ENCODE measurements at places on chromosomes 12 and 14.
A peak's percentile ranks its signal among the peaks of the same experiment; 100 is the strongest.

- DNase-seq = no peak
These were observed 19.3 kb downstream of the CGRRF1 start for GRCh38 chr14:54528973-54529372.

DNA sequence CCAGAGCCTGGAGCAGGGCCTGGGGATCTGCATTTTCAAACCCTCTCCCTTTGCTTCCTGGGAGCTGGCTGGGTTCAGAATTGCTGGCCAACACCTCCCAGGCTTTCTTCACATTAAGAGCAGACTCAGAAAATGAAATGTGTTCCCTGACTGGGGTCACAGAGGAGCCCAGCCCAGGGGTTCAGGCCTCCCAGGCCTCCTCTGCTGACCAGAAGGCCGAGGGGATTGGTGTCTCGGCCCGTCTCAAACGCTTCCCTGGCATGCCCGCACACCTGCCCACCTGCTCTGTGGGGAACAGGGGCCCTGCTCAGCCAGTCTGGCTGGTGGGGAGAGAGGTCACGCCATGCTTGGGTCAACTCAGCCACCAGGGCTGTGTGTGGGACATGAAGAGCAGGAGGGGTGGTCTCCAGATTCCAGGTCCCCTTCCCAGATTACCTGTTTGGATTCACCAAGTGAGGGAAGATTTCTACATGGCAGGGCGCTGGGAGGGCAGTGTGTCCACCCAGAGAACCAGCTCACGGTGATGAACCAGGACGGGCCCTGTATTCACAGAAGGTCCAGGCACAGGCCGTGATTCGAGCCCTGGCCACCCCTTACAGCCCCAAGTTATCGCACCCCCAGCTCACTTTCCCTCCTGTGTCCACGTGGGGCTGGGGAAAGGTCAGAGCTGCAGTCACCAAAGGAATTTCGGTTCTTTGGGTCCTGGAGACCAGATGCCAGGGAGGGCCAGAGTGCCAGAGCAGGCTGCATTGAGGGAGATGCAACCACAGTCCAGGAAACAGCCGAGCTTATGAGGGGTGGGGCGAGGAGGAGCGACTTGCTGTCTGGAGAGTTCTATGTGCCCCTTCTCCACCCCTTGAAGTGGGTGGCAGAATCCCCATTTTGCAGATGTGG, 55.2 kb upstream of the RIN3 start:
- no peak for DNase-seq

DNA sequence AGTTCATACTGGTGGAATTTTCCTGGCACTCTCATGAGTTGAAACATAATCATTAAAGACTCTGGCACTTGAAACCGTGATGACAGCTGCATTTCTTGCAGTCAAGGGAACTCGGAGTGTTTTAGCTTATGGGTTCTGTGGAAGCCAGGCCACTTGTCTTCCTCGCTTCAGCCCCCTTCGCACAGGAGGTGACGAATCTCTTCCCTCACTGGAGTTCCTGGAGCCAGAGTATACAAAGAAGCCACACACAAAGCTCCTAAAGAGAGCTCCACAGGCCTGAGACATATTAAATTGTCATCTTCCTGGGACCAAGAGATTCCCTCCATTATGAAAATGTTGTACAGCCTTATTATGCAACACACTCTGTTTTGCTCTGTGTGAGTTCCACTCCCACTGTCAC, 964.1 kb downstream of the TMEM121 start:
- no peak for DNase-seq

- no peak for DNase-seq
These were observed 129.5 kb downstream of the EXOC5 start for GRCh38 chr14:57139173-57139572.

GRCh38 chr14:67010602-67011001, 178.6 kb upstream of the GARIN2 start:
- DNase-seq = no peak

DNA sequence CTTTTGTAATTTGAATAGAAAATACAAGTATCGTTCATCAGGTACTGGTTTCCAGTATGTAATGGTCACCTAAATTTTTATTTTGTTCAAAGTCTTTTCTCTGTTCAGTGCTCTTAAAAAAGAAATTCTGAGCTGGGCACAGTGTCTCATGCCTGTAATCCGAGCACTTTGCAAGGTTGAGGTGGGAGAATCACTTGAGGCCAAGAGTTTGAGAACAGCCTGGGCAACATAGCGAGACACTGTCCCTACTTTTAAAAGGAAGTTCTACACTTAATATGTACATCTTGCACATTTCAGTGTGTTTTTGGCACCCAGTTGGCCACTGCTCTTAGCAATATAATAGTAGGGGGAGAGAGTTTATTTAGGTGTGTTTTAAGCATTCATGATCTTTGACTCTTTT, 27.9 kb downstream of the PCNX1 start:
- DNase-seq = no peak

GRCh38 chr14:52124791-52125684, 56.2 kb upstream of the NID2 start:
- peak; percentile 77 for DNase-seq

- peak; percentile 38 for DNase-seq
These were observed 19.8 kb downstream of the OR5AU1 start for GRCh38 chr14:21136024-21136423.

- no peak for DNase-seq
These were observed 110.2 kb downstream of the SNAPC1 start for GRCh38 chr14:61872452-61872851.

GRCh38 chr12:50614167-50614759, 109.5 kb downstream of the DIP2B start:
- peak; percentile 23 for DNase-seq

GRCh38 chr12:46558677-46559076, 186.1 kb upstream of the SLC38A2 start:
- no peak for DNase-seq

DNA sequence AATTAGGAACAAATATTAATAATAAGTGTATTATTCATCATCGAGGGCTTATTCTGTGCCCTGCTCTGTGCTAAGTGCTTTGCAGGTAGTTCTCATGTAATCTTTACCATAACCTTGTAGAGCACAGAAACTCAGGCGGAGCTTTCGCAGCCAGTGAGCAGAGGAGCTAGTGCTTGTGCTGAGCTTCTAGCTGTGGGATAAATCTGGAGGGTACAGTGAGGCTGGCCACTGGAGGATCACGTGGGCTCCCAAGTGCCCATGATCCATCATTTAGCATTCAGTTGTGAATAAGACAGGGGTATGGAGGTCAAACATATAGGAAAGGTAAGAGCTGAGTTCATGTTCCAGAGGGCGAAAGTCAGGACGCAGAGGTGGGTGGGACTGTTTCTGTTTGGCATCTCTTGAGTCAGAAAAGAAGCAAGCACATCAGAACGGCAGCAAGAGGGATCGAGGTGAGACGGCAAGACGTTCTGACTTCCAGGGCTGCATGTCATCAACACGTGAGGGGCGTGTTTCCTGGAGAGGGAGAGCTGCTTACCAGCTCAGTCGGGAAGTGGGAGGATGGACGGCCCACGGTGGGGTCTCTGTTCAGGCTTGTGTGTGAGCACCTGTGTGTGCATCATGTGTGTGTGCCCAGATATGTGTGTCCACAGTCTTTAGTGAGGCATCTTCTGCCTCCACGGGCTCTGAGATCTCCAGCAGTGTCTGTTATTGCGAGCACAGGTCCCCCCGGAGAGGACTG, 16.8 kb upstream of the KRT80 start:
- no peak for DNase-seq

DNA sequence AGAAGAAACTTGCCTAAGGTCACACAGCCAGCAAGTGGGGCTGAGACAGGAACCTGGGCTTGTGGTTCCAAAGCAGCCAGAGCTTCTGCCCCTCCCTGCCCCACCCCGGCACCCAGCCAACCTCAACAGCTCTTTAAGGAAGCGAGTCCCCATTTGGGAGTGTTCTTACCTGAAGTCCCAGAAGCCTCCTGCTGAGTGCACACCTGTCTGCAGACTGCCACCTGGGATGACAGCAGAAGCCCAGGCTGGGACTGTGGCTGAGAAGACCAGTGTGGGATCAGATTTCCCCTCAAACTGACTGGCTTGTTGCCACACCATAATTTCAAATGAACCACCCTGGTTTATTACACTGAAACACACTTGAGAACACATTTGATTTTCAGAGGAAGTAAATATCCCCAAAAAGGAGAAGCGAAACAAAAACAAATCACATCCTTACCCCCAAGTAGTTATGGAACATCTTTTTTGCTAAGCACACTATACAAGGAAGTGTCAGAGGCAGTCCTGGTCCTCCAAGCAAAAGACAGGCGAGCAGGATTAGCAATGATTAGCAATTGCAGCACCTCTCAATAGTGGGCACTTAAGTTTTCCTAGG, 6.3 kb upstream of the RIN3 start:
- DNase-seq = no peak

DNA sequence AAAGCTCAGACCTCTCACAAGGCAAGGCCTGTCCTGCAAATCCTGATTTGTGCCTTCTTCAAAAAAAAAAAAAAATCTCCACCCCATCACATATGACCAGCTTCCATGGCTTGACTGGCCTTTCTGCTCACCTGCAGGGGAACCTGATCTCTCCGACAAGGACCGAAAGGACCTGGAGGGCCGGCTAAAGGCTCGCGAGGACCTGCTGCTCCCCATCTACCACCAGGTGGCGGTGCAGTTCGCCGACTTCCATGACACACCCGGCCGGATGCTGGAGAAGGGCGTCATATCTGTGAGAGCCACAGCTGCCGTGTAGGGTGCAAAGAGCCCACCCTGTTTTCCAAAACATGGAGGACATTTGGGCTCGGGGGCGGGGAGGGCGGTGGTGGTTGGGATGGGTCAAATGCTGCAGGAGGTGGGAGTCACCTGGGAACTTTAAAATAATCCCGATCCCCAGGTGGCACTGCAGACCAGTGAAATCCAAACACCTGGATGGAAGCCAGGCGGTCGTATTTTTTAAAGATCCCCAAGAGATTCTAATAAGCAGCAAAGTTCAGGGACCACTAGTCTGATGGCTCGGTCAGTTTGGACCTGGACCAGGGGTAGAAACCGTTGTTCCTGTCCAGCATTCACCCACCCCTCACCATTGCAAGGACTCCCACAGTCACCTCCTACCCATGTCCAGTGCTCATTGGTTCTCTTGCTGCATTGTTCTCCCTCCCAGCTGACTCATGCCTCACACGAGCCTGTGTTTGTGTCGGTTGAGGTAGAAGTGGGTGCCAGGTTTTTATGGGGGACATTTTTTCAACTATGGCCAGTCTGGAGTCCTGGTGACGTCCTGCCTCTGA, 44.8 kb downstream of the FOXN4 start:
- DNase-seq = peak; percentile 87

- DNase-seq = no peak
These were observed 36.3 kb downstream of the HMGA2 start for GRCh38 chr12:65860600-65860999.

GRCh38 chr14:77579065-77579464, 37.4 kb downstream of the SPTLC2 start:
- peak; percentile 28 for DNase-seq

GRCh38 chr12:45655186-45655585, 74.3 kb upstream of the ARID2 start:
- no peak for DNase-seq

DNA sequence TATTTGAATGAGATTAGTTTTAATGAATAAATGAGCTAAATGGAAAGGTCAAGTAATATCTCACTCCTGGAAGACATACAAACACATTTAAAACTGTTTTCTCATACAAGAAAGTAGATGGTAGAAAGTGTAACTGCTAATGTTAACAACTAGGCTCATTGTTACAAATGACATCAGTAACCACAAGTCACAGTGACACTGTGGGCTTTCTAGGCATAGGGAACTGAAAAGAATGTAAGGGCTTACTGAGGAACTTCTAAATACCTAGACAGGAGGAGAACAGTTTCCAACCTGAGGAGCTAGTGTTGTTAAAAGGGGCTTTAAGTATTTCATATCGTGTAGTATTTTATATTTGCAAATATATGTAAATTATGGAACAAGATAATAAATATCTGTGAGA, 17.5 kb upstream of the ERGIC2 start:
- no peak for DNase-seq

GRCh38 chr12:126874427-126875026, 1392.4 kb upstream of the TMEM132C start:
- peak; percentile 63 for DNase-seq

- DNase-seq = peak; percentile 55
These were observed 7.5 kb downstream of the FOXG1 start for GRCh38 chr14:28773861-28774691.

GRCh38 chr14:31336646-31337045, 83.7 kb downstream of the HEATR5A start:
- no peak for DNase-seq

DNA sequence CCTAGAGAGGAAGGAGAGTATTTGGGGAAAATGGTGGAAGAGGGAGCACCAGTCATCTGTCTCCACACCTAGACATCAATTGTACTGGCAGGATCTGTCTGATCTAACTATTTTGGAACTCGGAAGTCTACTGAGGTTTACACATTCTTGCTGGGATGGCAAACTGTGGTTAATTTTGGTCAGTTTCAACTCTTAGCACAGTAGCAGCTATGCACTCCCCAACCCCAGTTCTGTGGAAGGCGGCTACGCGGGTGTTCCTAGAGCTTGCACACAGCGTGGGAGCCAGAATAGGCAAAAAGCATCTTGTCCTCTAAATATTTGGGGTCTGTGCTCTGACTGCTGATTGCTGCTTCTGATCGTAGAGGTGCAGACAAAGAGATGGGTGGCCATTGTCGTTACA, 33.8 kb downstream of the TECPR2 start:
- DNase-seq = no peak

DNA sequence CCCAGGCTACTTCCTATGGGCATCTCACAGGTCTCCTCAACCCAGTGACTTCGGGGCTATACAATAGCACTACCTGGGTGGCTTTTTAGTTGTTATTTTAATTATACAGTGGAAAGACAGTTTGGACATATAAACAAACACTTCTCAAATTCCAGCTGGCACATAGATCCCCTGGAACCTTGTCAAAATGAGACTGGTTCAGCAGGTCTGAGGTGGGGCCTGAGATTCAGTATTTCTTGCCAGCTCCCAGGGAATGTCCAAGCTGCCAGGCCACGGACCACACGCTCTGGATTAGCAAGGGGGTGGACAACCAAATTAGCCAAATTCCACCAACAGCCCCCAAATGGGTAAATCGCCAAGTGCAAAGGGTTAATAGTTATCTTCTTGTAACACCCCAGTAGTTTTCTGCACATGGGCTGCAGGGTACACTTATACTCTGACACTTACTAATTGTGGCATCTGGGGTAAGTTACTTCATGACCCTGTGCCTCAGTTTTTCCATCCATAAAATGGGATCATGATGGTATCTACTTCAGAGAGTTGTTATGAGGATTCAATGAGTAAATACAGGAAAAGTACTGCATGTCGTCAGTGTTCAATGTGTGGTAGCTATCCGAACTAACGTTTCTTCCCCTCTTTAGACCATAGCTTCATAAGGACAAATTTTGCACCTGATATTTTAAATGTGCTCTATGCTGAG, 789.4 kb upstream of the TBX3 start:
- no peak for DNase-seq

DNA sequence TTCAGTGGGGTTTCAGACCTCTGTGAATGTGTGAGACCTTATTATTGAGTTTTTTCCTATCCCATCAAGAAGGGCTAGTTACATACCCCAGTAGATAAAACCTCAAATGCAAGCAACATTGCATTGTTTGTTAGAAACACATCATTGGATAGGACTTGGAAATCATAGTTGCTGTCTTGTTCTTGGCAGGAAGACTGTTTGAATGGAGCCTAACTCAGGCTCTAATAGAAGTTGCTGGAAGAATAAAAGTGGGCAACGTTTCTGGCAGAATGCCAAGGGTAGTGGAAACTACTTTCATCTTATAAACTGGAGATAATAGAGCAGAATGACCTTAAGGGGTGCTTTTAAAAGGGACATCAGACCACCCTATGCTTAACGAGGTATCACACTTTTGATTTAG, 9.9 kb upstream of the PTHLH start:
- no peak for DNase-seq

Data from AG20443 (cell line).